ENCODE measurements at places on chromosomes 6 and 20.

GRCh38 chr20:35216541-35216940, 9.9 kb upstream of the MMP24 start:
- no peak for DNase-seq

DNA sequence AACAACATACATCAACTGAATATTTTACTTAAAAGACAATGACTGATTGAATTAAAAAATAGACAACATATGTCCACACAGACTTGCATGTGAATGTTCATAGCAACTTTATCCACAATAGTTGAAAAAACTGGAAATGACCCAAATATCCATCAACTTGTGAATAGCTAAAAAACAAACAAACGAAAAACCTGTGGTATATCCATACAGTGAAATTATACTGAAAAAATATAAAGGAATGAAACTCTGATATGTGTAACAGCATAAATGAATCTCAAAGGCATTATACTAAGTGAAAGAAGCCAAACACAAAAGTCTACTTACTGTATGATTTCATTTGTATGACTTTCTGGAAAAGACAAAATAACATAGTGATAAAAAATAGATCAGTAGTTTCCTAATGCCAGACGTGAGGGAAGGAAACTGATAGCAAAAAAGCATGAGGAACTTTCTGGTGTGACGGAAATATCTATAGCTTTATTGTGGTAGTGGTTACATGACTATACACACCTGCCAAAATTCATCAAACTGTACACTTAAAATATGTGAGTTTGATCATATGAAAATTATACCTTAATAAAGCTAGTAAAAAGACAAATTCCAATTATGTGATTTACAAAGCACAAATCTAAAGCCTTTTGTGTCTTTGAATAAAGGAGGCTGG, 123.2 kb downstream of the BACH2 start:
- DNase-seq: no peak

DNA sequence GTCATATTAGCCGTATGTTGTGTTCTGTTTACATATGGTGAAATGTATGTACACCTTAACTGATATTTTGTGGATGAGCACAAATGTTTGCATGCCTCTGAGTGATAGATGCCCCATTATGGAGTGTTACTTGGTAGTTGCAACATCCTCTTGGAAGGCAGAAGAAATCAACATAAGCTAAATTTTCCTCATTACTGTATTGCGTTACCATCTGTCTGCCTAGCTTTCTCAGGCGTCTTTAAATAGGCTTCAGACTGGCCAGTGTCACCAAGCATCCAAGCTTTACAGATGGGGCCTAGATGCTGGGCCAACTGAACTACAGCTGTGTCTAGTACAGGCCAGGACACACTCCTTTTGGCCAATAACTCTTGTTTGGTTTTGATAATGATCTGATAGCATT, 250.6 kb downstream of the SAMD5 start:
- DNase-seq: peak; percentile 69

- no peak for DNase-seq
These were observed 550.3 kb downstream of the UTRN start for GRCh38 chr6:144835322-144835973.

GRCh38 chr20:42276718-42277602, 658.8 kb upstream of the CHD6 start:
- no peak for DNase-seq

DNA sequence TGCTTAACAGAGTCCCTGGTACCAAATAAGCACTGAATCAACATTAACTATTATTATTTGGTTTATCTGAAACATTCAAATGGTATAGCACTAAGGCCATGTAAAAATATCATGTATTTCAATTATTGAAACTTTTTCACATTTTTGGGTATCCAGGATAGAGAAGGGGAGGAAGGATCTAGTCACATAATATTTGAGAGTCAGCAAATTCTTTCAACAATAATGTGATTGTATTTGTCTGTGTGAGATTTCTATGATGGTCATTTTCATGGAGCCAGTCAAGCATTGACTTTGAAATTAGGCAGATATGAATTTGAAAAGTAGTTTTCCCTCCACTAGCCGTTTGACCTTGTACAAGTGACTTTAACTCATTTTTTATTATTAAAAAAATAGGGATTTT, 67.9 kb downstream of the LAMA2 start:
- no peak for DNase-seq

GRCh38 chr6:33589731-33590530, 9.9 kb upstream of the BAK1 start:
- peak; percentile 66 for DNase-seq

GRCh38 chr6:15658181-15658744, 4.6 kb downstream of the DTNBP1 start:
- DNase-seq: no peak
